ENCODE measurements at places on chromosomes 7 and 10.

GRCh38 chr10:35346248-35346647 is 9.9 kb downstream of the CCNY start:
- DNase-seq = no peak

DNA sequence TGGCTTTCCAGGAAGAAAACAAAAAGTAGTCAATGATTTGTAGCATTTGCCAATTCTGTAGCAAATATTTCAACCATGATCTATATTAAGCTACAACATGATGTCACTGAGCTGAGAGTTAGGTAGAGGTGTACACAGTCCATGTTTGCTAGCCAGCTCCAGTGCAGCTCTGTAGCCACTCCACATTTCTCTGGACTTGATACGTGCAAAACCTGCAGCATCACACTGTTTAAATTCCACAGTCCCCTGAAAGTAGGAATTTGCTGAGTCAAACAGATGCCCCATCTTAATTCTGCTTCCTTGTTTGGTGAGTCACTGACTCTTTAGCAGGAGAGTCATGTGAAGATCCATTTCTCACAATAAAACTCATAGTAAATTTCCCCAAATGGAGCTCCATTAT is 89.8 kb upstream of the LRRTM3 start:
- DNase-seq = peak; percentile 93

GRCh38 chr10:34786464-34786863 is 28.6 kb downstream of the PARD3 start:
- peak; percentile 65 for DNase-seq

GRCh38 chr10:18681971-18682411 is 22.8 kb downstream of the ARL5B start:
- DNase-seq = peak; percentile 81

GRCh38 chr10:124648738-124649137 is 95.4 kb downstream of the FAM53B start:
- DNase-seq = peak; percentile 80

DNA sequence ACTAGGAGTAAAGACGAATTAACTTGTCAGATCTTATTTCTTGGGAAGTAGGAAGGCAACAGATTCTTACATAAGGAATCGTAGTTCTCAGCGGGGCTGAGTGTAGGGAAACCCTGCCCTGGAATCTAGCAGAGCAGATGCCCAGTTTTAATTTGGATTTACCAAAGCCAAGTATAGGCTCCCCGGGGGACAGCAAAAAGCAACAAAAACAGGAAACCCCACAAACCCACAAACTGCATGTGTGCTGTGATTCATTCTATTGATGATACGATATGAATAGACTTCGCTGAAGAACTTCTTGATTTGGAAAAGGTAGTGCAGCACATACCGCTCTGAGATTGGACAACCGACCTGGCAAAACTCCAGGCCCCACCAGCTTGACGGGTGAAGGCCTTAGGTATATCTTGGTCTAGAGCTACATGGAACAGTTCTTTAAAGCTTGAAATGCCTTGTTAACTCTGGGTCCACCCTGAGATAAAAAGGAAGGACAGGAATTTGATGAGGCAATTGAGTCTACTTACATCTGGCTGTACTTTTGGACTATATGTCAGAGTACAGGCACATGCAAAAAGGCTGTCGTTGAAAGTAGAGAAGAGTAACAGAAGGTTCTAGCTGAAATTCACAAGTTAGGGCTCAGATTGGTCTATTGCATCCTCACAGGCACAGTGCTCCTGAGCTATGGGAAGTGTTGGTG is 49.1 kb downstream of the STRA8 start:
- peak; percentile 22 for DNase-seq

DNA sequence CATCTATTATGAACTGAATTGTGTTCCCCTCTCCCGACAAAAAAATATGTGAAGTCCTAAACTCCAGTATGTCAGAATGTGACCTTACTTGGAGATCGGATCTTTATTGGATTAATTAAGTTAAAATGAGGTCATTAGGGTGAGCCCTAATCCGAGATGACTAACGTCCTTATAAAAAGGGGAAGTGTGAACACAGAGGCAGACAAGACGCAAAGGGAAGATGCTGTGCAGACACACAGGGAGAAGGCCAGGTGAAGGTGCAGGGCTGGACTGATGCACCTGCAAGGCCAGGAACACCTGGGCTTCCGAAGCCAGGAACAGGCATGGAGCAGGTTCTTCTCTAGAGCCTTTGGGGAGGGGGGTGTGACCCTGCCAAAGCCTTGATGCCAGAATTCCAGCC is 187.8 kb downstream of the PARD3 start:
- DNase-seq = no peak

DNA sequence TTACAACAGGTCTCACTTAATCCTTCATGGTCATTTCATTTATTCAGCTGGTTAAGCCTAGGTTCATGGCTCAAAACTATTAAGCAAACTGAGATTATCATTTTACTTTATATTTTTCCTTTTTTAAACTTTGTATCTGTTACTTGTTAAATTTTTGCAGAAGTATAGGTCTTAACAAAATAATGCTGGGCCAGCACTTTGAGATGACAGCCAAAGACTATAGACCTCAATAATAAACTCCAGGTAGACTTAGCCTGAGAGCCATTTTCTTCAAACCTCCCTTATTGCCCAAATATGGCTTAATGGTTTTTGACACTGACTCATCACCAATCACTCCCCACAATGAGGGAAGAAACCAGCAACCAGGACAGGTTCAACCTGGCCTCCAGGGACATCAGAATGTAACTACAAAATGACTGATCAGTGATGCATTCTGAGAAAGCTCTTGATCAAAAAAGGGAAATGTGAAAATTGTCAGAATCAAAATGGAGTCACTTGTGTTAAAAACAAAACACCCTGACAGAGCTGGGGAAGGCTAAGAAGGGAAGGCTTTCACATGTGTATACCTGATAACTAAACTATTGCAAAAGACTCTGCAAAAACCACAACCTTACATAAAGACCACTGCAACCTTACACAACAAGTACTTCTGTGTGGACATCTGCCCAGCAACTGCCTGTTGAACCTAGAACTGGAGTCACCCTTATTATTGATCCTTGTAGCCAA is 2.1 kb upstream of the CCDC126 start:
- peak; percentile 10 for DNase-seq

DNA sequence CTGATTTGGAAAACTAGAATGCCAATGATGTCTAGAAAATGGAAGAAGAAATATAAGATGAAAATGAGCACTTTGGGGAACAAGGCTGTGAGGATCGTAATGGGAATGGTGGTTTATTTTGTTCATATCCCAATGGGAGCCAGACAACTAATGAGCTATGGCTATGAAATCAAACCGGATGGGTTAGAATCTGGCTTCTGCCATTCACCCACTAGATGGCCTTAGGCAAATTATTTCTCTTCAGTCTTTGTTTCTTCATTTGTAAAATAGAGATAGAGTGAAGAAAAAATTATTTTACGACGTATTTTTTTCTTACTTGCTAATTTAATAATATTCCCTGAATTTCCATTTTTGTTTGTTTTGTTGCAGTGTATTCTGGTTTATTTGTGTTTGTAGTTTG is 572.1 kb upstream of the IGFBP3 start:
- no peak for DNase-seq

GRCh38 chr7:82335927-82336326 is 107.7 kb downstream of the CACNA2D1 start:
- DNase-seq = peak; percentile 54

DNA sequence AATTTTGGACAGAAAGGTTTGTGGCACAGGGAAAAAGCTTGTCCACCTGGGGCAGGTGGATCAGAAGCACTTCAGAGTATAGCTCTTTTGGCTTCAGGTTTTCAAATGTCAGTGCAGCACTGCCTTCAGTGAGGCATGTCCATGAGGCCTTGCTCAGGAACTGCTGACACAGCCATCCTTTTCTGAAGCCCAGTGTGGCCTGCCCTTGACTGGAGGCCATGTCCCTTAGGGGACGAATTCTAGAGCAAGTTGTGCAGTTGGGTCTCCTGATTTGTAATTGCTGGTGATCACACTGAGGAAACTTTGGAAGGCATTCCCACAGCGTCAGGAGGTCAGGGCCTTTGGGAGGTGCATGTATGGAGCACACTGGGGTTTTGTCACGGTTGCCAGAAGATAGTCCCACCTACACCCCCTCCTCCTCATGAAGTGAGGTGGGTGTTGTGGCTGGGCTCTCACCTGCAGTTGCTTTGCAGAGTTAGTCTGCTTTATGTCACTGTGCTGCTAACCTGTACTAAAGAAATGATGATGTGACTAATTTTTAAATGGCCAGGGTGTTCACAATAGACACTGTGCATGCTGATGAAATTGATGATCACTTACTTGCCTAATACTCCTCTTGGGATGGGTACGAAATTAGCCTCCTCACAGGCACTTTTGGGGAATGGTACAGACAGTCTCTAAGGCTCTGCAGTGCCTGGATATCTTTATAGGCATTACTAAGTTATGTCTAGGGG is 41.7 kb downstream of the OGDH start:
- DNase-seq = no peak

DNA sequence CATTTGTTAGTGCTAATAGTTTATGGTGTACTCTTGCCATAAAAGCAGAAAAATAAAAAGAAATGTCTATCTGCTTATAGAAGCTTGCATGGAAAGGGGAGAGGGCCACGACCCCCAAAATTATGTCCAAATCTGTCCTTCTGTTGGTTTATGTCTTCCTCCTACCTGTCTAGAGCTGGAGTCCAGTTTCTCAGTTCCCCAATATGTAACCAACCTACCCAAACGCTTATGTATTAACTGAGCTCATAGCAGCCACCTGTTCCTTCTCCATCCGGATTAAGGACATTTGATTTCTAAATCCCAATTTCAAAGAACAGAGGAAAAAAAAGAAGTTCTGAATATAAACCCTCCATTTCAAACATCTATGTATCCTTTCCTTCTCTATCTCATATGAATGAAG is 30.3 kb upstream of the TPK1 start:
- no peak for DNase-seq

- DNase-seq = peak; percentile 52
Observed at GRCh38 chr10:113493195-113493594, 59.7 kb upstream of the HABP2 start.

GRCh38 chr10:51783941-51784340 is 84.5 kb upstream of the CSTF2T start:
- no peak for DNase-seq

DNA sequence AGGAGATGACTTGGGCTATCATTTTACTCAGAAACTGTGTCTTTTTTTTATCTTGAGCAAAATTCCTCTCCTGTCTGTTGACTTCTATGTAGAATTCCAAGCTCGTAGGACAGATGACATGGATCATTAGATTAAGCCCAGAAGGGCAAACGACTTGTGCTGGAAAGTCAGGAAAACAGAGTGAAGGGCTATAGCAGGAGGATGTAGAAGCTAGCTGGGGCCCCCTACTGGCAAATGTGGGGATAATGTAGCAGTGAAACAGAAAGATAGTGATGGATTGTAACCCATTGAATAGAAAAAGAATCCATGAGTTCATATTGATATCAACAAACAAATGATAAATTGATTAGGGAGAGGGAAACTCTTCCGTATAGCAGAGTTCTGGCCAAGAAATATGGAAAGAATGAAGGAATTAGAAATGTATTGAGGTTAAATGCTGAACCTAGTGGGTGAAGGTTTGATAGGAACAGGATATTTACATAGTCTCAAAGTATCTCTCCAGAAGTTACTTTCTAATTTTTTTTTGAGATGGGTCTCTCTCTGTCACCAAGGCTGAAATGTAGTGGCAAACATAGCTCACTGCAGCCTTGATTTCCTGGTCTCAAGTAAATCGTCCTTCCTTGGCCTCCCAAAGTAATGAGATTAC is 103.6 kb downstream of the LYZL1 start:
- DNase-seq = peak; percentile 40

- no peak for DNase-seq
Observed at GRCh38 chr10:38094927-38095574, 914 bp downstream of the ZNF37A start.

DNA sequence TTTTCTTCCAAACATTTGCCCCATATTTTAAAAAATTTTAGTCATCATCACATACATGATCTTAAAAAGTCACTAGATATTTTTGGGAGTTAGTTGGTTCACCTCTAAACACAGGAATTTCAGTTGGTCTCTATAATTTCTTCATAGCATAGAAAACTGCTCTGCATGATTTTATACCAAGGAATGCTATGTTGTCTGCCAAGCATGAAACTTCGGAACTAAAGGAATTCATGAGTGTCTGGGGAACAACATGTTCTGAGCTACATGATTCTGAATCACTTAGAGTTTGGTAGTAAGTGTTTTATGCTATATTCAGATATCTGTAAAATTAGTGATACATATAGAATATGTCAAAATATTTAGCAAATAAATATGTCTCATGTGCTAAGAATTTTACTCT is 957.8 kb downstream of the GATA3 start:
- peak; percentile 87 for DNase-seq

DNA sequence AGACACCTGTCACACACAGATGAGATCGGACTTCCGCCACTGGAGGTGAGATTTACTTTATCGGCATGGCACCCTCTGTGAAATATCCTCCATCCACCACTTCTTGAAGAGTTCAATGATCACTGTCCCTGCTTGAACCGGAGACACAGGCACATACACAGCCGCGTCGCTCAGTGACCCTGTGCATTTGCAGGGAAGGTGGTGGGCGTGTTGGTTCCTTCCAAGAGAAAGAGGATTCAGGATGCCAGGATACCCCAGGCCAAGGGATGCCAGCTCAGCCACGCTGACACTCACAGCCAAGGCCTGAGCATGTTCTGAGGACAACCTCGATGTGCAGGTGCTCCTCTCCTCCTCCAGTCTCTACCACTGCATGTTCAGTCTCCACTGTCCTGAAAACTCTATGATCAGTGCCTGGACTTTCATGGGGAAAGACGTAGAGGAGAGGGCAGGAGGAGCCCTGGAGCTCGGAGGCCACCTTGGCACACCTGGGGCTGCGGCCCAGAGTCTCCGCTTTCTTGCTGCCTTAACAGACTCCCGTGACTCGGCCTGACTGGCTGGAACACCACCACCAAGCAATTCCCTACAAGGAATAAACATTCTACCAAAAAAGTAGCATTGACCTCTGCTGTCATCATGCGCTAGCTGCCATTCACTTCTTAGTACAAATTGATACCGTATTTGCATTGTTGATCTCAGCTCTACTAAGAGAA is 115.2 kb downstream of the TCERG1L start:
- no peak for DNase-seq

GRCh38 chr7:44132039-44132438 is 8.7 kb upstream of the POLD2 start:
- DNase-seq = no peak

GRCh38 chr10:59976909-59977308 is 70.6 kb upstream of the CCDC6 start:
- DNase-seq = no peak
